Effector memory CD8-positive, alpha-beta T cell (primary cell): ENCODE measurements at places on chromosomes 13 and 19.
A peak's percentile ranks its signal among the peaks of the same experiment; 100 is the strongest.

- H3K27me3 ChIP-seq: no peaks in the 10 kb centered on the region
- DNase-seq: peak; percentile 74
- peak overlapping the region; percentile 73 for H3K4me3 ChIP-seq
These were observed 1.6 kb downstream of the P2RY11 start for GRCh38 chr19:10112895-10113591.

GRCh38 chr19:12527034-12527836 is 24.0 kb downstream of the ZNF564 start:
- H3K36me3 ChIP-seq: peaks cover 50% of the 10 kb centered on the region
- no peaks in the 10 kb centered on the region for H3K4me1 ChIP-seq
- DNase-seq: no peak
- H3K27ac ChIP-seq: no peak overlapping the region
- H3K27me3 ChIP-seq: no peaks in the 10 kb centered on the region
- no peak overlapping the region for H3K4me3 ChIP-seq

DNA sequence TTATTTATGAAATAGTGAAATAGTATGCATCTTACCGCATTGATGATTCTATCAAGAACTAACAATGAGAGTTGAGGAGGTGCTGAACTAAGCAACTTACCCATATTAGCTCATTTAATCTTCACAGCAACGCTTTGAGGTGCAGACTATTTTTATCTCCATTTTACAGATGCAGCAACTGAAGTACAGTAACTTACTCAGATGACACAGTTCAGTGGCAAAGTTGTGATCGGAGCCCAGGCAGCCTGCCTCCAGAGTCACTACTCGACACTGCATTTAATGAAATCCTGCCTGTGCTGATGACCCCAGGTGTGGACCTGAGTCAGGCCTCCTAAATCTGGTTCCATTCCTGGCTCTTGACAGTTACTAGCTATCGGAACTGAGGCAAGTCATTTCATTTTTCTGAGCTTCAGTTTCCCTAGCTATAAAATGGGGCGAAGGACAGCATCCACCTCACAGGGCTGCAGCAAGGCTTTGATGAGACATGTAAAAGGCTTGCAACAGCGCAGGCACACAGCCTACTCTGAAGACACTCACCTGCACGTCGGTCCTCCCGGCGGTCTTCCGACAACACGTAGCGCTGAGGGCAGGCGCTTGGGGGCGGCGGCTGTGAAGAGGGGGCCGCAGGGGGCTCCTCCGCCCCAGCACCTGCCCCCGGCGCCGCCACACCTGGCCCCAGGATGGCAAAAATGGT is 1.5 kb downstream of the MYPOP start:
- H3K27ac ChIP-seq: no peak overlapping the region
- peaks cover 16% of the 10 kb centered on the region for H3K4me1 ChIP-seq
- peaks cover 36% of the 10 kb centered on the region for H3K36me3 ChIP-seq
- peak overlapping the region; percentile 27 for H3K4me3 ChIP-seq
- DNase-seq: no peak

DNA sequence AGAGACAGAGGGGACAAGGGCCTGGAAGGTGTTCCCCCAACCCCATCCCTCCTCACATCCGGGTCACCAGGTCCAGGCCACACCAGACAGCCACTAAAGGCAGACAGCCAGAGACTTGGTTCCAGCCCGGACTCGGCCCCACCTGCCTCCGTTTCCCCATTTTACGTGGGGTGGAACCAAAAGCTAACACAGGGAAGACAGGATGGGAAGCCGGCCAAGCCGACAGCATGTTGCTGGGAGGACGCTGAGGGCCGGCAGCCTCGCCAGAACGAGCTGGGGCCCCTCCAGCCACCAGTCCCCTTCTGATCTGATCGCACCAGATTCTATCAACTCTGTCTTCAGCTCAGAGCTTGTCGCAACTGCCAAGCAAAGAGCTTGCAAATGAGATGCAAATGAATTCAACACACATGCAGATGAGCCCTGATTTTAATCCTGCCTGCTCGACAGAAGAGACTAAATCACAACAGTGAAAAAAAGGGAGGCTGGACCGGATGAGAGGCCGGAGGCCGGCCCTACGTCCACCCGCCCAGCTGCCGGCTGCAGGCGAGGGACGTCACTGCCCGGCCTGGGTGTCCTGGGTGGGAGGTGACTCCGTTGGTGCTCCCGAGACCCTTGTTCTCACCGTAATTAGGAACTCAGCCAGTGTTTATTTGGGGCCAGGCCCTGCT is 17.5 kb upstream of the SHC2 start:
- peaks cover 36% of the 10 kb centered on the region for H3K36me3 ChIP-seq
- H3K27me3 ChIP-seq: peaks cover 7% of the 10 kb centered on the region
- H3K4me3 ChIP-seq: no peak overlapping the region
- H3K4me1 ChIP-seq: peaks cover 10% of the 10 kb centered on the region

DNA sequence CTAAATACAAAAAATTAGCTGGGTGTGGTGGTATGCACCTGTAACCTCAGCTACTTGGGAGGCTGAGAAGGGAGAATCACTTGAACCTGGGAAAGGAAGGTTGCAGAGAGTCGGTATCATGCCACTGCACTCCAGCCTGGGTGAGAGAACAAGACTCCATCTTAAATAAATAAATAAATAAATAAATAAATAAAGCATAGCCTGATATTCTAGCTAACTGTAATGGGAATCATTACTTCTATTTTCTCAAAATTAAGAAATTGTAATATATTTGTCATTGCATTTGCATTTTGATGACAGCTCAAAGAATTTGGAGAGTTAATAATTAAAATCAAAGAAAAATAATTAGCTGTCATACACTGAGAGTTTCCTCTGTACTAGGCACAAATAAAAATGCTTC is 561.1 kb downstream of the EFNB2 start:
- no peak for DNase-seq
- no peaks in the 10 kb centered on the region for H3K4me1 ChIP-seq
- no peaks in the 10 kb centered on the region for H3K27me3 ChIP-seq
- H3K4me3 ChIP-seq: no peak overlapping the region
- H3K27ac ChIP-seq: no peak overlapping the region
- H3K36me3 ChIP-seq: no peaks in the 10 kb centered on the region

DNA sequence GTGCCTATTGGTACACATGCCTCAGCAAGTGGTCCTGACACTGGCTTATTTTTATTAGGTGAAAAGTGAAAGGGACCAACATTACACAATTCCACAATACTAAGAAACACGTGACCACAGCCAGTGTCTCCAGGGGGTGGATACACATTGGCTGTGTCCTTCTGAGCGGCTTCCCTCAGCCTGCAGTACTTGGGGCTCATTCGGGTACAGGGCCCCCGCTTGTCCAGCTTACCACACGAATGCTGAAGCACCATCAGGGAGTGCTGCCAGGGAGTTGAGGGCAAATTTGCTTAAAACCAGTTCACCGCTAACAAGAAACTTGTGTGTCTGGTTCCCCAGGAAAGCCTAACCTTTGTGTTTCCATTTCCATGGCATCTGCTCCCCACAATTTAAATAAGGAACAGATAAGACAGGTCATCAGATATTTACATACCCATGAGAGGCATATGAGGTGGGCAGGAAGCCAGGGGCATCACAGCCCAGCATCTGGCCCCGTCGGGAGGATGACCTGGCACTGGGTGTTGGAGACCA is 23.3 kb downstream of the PBX4 start:
- peaks cover 47% of the 10 kb centered on the region for H3K36me3 ChIP-seq
- peaks cover 36% of the 10 kb centered on the region for H3K4me1 ChIP-seq
- H3K27me3 ChIP-seq: no peaks in the 10 kb centered on the region
- peak overlapping the region; percentile 31 for H3K4me3 ChIP-seq
- DNase-seq: no peak

DNA sequence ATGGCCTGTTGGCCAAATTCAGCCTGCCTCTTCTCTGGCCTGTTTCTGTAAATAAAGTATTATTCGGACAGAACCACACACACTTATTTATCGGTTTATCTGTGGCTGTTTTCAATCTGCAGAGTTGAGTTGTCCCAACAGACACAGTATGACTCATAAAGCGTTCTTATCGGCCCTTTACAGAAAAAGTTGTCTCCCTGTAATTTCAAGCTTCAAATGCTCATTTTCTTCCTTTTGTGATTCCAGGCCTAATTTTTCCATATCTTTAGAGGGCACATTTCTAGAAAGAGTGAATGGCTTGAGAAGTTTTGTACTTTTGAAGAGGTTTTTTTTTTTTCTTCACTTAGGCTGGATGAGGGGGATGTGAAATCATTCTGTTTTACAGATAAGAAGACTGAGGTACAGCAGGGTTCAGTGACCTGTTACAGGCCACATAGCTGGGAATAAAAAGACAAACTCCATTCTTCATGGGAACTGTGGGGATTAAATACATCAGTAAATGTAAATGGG is 440.9 kb downstream of the TSHZ3 start:
- no peak for DNase-seq
- H3K4me3 ChIP-seq: no peak overlapping the region
- H3K27me3 ChIP-seq: peaks cover 16% of the 10 kb centered on the region

GRCh38 chr13:77460195-77460594 is 75.3 kb upstream of the SCEL start:
- H3K4me3 ChIP-seq: no peak overlapping the region
- no peak for DNase-seq
- no peak overlapping the region for H3K27ac ChIP-seq

GRCh38 chr13:26950968-26951367 is 190.4 kb upstream of the GPR12 start:
- H3K36me3 ChIP-seq: peaks cover 3% of the 10 kb centered on the region
- no peak for DNase-seq
- no peak overlapping the region for H3K4me3 ChIP-seq
- peaks cover 14% of the 10 kb centered on the region for H3K27me3 ChIP-seq
- H3K4me1 ChIP-seq: no peaks in the 10 kb centered on the region

DNA sequence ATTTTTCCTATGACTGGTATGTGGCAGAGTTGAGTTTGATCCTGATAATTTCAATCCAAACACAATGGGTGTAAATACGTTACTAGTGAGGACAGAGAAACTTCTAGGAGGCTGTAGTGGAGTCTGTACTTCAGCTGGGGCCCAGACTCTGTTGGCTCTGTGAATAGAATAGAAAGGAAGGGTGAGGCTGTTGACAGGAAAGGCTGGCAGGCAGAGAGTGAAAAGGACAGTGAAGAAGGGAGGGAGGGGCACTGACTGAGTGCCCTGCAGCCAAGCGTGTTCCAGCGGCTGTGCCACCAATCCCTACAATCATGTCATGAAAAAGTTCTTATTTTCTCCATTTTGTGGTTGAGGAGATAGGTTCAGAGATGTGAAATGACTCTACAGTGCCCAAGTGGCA is 80.5 kb downstream of the MBNL2 start:
- H3K27me3 ChIP-seq: no peaks in the 10 kb centered on the region
- no peak for DNase-seq
- peaks cover 11% of the 10 kb centered on the region for H3K4me1 ChIP-seq
- no peaks in the 10 kb centered on the region for H3K36me3 ChIP-seq
- no peak overlapping the region for H3K4me3 ChIP-seq

- no peaks in the 10 kb centered on the region for H3K27me3 ChIP-seq
- no peak overlapping the region for H3K4me3 ChIP-seq
- no peak for DNase-seq
- no peaks in the 10 kb centered on the region for H3K4me1 ChIP-seq
- no peak overlapping the region for H3K27ac ChIP-seq
These were observed 14.7 kb upstream of the POSTN start for GRCh38 chr13:37613236-37613635.

- no peak overlapping the region for H3K4me3 ChIP-seq
These were observed 6.1 kb downstream of the DHRS12 start for GRCh38 chr13:51797664-51798488.

- H3K4me1 ChIP-seq: no peaks in the 10 kb centered on the region
- H3K27ac ChIP-seq: no peak overlapping the region
- H3K4me3 ChIP-seq: no peak overlapping the region
- no peaks in the 10 kb centered on the region for H3K27me3 ChIP-seq
- DNase-seq: no peak
These were observed 440.0 kb downstream of the KCTD12 start for GRCh38 chr13:76446191-76446590.

DNA sequence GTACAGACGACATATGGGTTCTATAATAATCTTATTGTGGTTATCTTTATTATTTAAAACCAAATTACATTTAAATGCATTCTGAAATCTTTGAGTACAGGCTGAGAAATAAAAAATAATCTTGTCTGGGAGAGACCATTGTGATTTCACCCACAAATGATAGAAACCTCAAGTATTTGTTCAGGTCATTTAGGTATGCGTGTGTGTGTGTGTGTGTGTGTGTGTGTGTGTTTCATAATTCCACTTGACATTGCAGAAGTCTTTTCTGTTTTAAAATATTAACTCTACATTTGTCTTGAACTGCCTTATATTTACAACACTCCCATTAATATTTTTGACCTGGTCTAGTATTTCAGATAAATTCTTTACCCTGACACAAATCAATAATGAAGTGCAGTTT is 126.9 kb downstream of the SPRY2 start:
- H3K27me3 ChIP-seq: no peaks in the 10 kb centered on the region
- no peak for DNase-seq
- no peaks in the 10 kb centered on the region for H3K36me3 ChIP-seq
- H3K27ac ChIP-seq: no peak overlapping the region

DNA sequence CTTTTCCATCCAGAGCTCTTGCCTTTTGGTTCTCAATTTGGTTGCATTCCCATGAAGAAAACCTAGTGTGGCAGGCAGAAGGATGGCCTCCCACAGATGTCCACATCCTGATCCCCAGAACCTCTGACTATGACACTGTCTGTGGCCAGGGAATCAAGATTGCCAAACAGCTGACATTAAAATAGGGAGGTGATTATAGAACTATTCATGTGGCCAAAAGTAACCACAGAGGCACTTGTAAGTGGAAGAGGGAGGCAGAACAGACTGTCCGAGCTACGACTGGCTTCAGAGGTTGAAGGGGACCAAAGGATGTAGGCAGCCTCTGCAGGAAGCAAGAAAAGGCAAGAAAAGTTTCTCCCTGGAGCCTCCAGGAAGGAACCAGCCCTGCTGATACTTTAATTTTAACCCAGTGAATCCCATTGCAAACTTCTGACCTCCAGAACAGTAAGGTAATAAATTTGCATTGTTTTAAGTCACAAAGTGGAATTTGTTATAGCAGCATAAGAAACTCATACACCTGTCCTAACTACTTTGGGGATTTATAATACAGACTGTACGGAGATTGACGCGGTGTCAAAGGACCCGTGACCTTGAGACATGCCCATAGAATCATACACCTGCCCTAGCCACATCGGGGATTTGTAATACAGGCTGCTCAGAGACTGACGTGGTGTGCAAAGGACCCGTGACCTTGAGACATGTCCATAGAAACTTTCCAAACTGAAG is 106.5 kb downstream of the ATP11A start:
- DNase-seq: no peak
- no peak overlapping the region for H3K4me3 ChIP-seq
- H3K27ac ChIP-seq: no peak overlapping the region
- no peaks in the 10 kb centered on the region for H3K36me3 ChIP-seq
- H3K27me3 ChIP-seq: no peaks in the 10 kb centered on the region
- no peaks in the 10 kb centered on the region for H3K4me1 ChIP-seq

GRCh38 chr13:91304741-91305140 is 42.7 kb upstream of the MIR17HG start:
- H3K4me1 ChIP-seq: no peaks in the 10 kb centered on the region
- H3K27me3 ChIP-seq: peaks cover 5% of the 10 kb centered on the region
- H3K36me3 ChIP-seq: no peaks in the 10 kb centered on the region
- no peak overlapping the region for H3K27ac ChIP-seq
- no peak overlapping the region for H3K4me3 ChIP-seq
